Mucosa of descending colon (tissue), 3 donors: ENCODE measurements at places on chromosomes 2 and 18. TPM values are rescaled to one million over a fixed set of nuclear protein-coding genes. Genes with fewer than 3 reads are reported as not detected.

The ASIC4 gene
- total RNA-seq = 0.09 TPM

The DYNAP gene
- total RNA-seq = not detected

The FAM237A gene
- not detected for total RNA-seq

The LINC00305 gene
- not detected for total RNA-seq

The LRATD1 gene
- total RNA-seq = 59.5 TPM
